ENCODE measurements at places on chromosomes 1 and 21.

- DNase-seq: peak; percentile 10
These were observed 15.6 kb upstream of the ZMYM6 start for GRCh38 chr1:35047188-35047858.

- peak; percentile 65 for DNase-seq
These were observed 41.6 kb downstream of the LAMC2 start for GRCh38 chr1:183227422-183228346.

DNA sequence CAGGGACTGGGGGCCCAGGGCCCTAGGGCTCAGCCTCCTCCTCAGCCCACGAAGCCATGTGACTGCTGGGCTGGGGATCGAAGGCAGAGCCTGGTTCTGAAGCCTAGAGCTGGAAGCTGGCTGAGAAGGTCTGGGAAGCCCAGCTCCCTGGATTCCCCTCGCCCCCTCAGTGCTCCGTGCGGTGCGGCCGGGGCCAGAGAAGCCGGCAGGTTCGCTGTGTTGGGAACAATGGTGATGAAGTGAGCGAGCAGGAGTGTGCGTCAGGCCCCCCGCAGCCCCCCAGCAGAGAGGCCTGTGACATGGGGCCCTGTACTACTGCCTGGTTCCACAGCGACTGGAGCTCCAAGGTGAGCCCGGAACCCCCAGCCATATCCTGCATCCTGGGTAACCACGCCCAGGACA, 9.1 kb downstream of the ADAMTSL4 start:
- no peak for DNase-seq

DNA sequence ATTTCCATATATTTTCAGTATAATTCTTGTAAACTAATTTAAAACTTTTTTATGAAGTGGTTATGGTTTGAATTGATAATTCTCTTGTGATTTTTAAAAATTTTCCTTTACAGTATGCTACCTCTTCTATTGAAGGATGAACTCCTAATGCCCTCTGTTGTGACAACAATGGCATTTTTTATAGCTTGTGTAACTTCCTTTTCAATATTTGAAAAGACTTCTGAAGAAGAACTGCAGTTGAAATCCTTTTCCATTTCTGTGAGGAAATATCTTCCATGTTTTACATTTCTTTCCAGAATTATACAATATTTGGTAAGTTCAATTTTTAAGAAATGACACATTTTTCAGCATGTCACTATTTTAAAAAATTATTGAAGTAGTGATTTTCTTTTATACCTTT, 61.4 kb downstream of the ALG6 start:
- peak; percentile 10 for DNase-seq

DNA sequence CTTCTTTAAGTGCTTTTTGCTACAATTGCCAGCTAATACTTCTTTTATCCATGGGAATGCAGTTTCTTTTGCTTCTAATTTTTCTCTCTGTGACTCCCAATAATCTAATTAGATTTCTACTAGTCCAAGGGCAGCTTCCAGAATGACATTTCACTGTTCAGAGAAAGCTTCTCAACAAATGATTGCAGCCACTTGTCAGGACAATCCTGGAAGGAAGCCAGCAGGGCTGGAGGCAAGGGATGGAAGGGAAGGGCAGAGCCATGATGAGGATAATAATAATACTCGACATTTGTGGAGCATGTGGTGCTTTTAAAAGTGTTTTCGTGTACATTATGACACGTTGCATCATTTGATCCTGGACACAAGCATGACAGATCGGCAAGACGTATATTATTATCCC, 19.4 kb downstream of the F11R start:
- DNase-seq: no peak

GRCh38 chr1:194295685-194296084, 1109.3 kb upstream of the B3GALT2 start:
- peak; percentile 47 for DNase-seq

DNA sequence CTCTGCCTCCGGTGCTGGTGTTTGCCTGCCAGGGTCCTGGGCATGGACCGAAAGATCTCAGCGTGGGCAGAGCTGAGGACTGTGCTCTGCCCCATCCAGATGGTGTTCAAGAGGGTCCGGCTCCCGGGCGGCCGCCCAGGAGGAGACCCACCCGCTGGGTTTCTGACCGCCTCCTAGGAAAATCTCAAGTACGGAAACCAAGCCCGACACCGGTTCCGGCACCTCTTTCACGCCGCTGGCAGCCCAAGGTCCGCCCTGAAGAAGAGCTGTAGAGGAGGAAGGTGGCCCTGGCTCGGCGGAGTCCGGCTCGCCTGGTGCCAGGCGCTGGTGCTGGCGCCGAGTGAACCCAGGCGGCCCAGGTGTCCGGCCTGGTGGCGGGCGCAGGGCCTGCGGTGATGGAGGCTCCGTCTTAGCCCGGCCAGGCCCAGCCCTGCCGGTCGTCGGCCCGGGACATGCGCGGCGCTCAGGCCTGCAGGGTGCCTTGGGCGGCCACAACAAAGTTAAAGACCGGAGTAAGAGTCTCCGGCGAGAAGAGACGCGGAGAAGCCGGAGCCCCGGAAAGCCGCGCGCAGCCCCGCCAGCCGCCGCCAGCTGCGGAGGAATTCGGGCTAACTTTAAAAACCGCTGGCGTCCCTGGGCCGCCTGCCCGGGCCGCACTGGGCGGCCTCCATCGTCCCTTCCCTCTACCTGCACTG, 1.5 kb downstream of the GRIK3 start:
- no peak for DNase-seq

DNA sequence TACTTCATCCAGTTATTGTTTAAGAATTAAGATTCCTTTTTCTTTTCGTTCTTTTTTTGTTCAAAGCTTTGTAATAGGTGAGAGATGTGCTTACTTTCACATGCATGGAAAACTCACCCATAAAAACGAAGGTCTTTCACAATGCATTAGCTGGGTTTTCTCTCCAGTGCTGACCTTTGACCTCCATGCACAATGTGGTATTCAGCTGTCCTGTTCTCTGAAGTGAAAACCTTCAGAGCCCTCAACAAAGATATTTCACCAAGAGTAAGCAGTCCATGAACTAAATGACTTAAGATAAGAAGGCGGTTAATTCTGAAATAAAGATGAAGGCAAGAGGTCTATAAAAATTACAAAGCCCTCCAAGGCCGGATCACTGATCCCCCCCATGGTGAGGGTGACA, 77.1 kb upstream of the IPO9 start:
- no peak for DNase-seq

DNA sequence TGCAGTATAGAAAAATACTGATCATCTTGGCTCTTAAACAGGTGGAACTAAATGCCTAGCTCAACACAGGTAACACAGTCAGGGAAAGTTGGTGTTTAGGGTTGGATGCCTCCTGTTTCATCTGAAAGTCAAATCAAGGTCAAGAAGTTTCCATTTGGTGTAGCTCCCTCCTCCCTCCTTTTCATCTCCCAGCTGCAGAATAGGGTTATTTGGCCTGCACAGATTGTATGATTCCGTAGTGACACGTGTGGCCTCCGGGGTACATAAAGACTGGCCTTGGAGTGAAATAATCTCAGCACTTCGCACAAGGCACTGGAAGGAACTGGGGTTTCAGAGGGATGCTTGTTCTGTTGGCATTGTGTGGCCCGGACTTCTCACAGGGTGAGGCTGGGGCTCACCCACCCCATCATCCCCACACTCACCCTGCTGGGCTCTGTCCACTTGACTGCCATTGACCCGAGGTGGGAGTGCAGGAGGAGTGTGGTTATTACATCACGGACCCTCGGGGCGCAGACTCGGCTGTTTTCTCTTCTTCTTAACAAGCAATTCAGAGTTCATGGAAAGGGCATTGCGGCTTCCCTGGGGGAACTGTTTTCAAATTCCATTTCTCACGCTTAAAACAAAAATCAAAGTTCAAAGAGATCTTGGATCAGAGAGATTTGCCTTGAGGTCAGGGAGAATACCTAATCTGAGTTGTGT, 18.4 kb downstream of the IGSF5 start:
- no peak for DNase-seq

- peak; percentile 98 for DNase-seq
These were observed at the start of gene LYPLA2 for GRCh38 chr1:23790696-23791515. TSS of gene LYPLA2 (plus strand) at chr1:23791145. CDS start at chr1:23792683, 1,538 bp downstream.

DNA sequence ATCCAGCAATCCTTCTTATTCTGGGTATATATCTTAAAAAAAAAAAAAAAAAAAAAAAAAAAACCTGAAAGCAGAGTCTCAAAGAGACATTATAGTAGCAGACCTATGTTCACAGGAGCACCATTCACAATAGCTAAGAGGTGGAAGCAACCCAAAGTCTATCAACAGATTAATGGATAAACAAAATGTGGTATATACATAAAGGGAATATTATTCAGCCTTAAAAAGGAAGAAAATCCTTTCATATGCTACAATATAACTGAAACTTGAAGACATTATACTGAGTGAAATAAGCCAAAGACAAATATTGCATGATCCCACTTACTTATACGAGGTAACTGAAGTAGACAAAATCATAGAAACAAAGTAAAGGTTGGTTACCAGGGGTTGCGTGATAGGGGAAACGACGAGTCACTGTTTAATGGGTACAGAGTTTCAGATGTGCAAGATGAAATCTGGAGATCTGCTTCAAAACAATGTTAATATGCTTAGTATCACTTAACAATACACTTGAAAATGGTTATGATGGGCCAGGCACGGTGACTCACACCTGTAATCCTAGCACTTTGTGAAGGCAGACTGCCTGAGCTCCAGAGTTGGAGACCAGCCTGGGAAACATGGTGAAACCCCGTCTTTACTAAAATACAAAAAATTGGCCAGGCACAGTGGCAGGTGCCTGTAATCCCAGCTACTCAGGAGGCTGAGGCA, 29.5 kb downstream of the PIK3R3 start:
- no peak for DNase-seq

GRCh38 chr1:209207701-209208286, 375.7 kb upstream of the CAMK1G start:
- peak; percentile 53 for DNase-seq

DNA sequence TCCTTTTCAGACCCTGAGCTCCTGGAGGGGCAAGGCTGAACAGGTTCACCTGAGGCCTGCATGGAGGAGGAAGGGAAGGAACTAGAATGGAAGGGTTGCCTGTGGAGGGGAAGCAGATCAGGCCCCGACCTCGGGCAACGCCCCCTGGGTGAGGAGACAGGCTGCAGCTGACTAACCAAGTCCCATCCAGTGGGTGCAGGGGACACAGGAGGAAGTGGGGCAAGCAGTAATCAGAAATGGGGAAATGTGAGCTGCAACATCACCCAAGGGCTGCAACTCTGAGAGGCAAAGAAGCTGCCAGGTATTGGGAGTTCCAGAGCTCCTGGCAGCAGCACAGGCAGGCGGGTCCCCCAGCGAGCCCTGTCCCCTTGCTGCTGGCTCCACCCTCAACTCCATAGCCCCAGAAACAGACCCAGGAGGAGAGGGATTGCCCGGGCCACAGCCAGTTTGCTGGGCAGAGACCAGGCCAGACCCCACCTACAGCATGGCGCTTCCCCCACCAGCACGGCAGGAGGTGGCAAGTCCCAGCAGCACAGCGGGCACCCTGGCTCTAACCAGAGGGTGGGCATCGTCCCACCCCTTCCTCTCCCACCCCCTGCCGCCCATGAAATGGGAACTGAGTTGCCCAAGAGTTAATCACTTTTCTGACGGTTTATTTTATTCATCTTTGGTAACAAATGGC, 38.5 kb downstream of the MRPL37 start:
- DNase-seq: peak; percentile 83

DNA sequence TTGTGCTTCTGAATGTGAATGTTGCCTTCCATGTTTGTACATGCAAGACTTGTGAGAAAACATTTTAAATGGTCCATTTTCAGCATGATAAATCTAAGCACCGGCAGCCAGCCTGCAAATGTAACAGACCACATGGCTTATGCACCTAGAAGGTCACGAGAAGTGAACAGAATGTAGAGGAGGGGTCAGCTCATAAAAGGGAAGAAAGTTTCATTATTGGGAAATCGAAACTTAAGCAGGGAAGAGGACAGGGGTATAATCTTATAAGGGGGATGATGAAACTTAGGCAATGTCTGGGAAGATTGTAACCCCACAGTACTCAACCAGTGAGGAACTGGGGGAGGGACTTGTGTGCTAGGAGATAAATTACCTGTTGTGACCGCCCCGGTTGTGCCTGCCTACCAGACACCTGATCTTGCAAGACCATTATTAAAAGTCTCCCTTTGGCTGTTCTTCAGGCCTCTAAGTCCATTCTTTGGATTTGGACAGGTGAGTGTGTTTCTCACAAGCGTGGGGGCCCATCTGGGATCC, 37.7 kb upstream of the VN1R5 start:
- peak; percentile 86 for DNase-seq

- DNase-seq: no peak
These were observed 74.8 kb upstream of the EDN2 start for GRCh38 chr1:41559331-41559730.

DNA sequence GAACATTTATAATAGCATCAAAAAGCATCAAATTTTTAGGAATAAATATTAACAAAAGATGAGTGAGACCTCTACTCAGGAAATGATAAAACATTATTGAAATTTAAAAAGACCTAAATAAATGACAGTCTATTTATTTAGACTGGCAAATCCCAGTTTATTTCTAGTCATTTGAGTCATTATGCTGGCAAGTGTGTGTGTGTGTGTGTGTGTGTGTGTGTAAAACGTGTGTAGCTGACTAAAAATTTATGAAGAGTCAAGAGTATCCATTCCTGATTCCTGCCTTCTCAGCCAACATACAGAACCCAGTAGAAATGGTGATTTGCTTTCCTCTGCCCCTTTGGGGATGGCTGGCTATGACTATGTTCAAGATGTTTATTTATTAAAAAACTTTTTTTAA, 46.2 kb downstream of the OSBPL9 start:
- DNase-seq: no peak

DNA sequence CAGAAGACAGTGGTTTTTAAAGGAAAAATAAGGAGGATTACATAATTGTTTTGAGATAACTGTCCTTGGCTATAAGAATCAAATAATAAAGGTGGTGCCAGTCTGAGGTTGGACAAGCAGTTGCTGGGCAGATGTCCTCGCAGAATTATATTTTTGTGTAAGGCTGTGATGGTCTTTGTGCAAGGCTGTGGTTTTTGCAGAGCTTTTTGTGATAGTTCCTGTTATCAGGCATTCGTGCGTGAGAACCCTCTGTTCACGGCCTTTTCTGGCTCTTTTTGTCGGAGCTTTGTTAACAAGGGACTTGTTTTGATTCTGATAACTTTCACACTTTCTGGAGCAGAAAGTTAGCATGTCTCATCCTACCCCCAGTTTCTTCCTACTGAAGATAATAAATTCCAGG, 33.4 kb downstream of the SH3BP5L start:
- DNase-seq: peak; percentile 47

DNA sequence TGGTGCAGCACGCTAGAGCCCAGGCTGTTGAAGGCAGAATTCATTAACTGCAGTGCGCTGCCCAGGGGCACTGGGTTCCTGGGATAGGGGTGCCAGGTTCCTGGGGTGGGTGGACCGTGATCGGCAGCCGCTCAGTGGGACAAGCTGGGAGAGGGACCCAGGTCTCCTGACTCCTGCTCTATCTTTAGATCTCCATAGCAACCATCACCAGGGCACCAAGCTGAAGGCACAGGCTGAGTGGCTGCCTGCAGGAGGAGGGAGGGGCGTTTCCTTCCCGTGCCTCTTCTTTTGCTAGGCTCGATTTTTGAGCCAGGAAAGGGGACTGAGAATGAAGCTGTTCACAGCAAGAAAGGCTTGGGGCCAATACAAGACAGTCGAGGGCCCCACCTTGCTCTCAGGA, 20.9 kb upstream of the CDCP2 start:
- DNase-seq: no peak

Data from suppressor macrophage treated with lipopolysaccharide for 1 hour (primary cell).